ENCODE measurements at places on chromosomes 16 and 17.

- peak; percentile 43 for DNase-seq
Measured at GRCh38 chr17:38322156-38322779, 21.5 kb downstream of the GPR179 start.

GRCh38 chr17:45288825-45289224 is 26.9 kb upstream of the SPATA32 start:
- DNase-seq = no peak

GRCh38 chr17:72715906-72716572 is 376.4 kb downstream of the SLC39A11 start:
- no peak for DNase-seq

GRCh38 chr17:48543107-48543853 is 1.6 kb downstream of the HOXB2 start:
- DNase-seq = peak; percentile 42

DNA sequence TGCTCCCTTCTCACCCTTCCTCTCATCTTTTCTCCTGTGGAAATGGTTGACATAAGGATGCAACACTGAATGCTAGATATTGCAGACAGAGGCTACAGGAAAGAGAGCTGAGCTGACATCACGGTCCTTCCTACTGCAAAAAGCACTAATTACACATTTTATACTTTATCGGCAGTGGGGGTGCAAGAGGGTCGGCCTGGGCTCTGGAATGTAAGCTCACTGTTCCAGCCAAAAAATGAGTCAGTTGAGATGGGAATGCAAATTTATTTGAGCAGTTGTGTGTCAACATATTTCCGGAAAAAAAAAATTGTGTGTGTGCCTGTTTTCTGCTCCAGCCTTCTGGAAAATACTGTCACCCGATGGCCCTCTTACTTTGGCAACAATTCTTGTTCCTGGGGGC is 14.1 kb upstream of the MRTFB start:
- DNase-seq = no peak
